NCI-H1048 (cell line): ENCODE measurements at places on chromosomes 1 and 21.

DNA sequence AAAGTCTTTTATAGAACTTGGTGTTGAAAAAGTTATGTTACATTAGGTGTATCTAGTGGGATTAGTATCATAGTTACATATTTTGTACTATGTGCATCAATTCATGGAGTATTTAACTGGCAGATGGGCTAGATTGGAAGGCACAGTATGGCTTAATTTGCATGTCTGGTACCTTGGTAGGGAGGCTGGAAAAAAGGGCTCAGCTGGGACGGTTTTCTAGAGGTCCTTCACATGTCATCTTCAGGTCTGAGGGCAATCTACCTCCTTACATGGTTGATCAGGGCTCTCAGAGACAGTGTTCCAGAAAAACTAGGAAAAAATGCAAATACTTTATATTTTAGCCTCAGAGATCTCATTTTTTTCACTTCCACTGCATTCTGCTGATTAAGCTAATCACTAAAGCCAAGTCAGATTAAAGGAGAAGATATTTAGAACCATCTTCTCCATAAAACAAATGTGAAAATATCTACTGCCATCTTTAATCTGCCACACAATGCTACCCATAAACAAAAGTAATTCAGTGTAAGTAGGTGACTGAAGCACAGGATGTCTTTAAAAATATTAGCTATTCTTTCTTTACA, 209.3 kb downstream of the PLA2G4A start:
- DNase-seq: no peak

DNA sequence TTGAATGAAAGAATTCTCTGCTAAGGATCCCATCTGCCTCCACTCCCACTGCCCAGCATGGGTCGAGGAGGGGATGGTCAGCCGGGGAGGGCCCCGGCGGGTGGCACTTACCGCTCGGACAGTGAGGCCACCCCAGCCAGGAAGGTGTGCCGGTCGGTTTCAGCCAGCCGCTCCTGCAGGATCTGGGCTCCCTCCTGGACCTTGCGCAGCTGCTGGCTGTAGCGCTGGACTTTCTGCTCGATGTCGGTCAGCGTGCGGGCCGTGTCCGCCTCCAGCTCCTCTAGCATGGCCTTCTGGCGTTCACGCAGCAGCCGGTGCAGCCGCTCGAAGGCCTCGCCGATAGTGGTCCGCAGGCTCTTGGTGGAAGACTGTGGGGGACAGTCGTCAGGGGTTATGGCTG, 22.3 kb downstream of the TRIM62 start:
- no peak for DNase-seq

DNA sequence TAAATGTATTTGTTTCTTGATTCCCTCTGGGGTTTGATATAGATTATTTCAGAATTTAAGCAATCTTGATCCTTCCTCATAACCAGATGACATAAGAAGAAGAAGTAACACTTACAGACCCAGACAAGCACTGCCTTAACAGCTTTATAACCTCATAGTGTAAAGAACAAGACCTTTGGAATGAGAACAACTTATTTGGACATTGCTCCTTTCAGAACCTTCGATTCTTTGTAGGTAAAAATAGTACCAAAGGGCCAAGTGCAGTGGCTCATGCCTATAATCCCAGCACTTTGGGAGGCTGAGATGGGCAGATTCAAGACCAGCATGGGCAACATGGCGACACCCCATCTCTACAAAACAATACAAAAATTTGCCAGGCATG, 15.0 kb downstream of the TM2D1 start:
- no peak for DNase-seq

- no peak for DNase-seq
These were observed 241.6 kb upstream of the DUSP10 start for GRCh38 chr1:221983444-221983843.

GRCh38 chr21:43869486-43870325, 4.7 kb downstream of the AGPAT3 start:
- no peak for DNase-seq

- no peak for DNase-seq
These were observed 191.8 kb downstream of the SLC35F3 start for GRCh38 chr1:234096161-234096770.

GRCh38 chr1:6209661-6210580, 4.0 kb downstream of the RNF207 start:
- no peak for DNase-seq

GRCh38 chr1:54559111-54559548, 11.1 kb downstream of the ACOT11 start:
- no peak for DNase-seq
